ENCODE measurements at places on chromosomes 16 and 17. TPM values are rescaled to one million over a fixed set of nuclear protein-coding genes. Genes with fewer than 3 reads are reported as not detected.

DNA sequence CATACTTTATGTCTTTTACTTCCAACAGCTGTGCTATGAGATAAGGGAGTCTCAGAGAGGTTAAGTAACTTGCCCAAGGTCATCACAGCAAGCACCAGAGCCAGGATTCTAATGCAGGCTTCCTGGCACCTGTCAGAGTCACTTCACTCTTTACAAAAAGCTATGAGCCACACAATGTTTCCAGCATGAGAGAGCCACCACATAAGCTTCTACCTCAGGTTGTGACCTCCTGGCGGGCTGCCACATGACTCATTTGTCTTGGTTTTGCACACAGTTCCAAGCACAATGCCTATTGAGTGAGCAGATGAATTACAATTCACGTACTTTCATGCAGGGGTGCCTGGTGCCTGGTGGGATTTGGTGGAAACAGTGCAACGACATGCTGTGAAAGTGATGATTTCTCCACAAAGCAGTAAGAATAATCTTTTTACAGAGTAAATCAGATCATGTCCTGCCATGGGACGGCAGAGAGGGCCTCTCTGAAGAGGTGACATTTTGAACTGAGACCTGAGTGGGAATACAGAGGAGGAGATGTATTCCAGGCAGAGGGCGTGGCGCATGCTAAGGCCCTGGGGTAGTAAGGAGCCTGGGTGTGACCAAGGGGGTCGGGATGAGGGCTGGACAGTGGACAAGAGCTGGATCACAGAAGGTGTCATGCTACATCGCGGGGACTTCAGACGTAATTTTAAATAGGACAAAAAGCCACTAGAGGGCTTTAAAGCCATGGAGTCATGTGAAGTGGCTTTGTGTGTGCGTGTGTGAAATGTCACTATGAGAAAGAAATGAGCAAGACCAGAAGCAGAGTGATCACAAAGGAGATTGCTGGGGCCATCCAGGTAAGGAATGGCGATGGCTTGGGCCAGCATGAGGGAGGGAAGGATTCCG lies 53.4 kb downstream of the CACNG3 start:
- DNase-seq: no peak

DNA sequence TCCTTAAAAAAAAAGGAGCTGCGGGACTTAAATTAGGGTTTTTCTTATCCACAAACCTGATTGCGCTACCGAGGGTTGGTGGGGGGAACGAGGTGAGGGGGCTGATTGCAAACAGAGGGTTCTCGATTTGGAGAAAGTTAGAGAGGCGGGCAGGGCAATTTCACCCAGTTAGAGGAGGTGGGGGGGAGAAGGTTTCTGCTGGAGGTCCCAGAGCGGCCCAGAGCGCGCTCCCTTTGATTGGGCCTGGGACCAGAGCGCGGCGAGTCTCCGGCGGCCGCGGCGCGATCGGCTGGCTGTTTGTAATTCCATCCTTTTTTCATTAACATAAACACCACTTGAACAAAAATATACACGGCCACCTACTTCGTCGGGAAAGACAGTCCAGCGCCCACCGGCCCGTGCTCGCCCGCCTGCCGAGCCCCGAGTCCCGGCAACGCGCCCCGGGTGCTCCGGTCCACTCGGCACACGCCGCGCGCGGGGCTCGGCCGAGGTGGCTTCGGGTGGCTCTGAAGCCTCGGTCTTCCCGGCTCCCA lies 13.3 kb upstream of the FOXF1 start:
- no peak for DNase-seq

GRCh38 chr16:5633845-5634440 lies 536.3 kb upstream of the EEF2KMT start:
- no peak for DNase-seq

DNA sequence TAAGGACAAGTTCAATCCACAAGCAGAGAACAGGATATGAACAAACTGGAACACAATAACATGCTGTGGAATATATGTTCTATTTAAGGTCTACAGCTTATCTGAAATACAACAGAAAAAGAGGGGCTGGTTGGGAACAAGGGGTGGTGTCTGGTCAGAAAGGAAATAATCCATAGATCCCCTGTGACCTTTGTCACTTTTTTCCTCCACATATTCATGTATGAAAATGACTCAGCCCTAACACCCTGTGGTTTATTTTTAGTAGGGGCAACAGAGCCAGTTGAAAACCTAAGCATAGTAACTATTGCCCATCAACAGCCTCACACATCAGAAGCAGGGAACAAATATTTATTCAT lies 12.3 kb upstream of the SPAG9 start:
- no peak for DNase-seq

GRCh38 chr16:873243-873661 lies 72.7 kb upstream of the GNG13 start:
- no peak for DNase-seq

DNA sequence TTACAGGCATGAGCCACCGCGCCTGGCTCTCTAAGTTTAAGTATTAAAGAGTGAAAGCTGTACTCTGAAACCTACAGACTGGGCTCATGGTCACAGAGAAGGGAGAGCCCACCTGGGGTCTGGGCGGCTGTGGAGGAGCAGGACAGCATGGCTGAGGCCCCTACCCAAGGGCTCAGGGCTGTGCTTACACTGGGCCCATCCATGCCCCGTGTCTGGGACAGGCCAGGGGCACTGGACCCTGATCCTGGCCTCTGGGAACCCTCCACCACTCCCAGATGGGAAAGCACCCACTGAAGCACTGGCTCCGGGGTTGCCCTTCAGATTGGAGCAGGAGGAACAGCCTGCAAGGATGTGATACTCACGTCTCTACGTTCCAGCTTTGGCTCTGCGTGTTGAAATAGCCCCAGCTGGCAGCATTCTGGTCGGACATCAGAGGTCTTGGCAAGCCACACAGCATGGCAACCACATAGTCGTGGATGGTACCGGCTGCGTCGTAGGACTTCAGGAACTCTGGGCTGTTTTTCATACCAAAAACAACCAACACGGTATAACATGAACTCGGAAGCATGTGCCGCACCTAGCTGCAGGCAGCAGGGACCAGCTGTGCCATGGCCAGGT lies 13.0 kb downstream of the SHPK start:
- DNase-seq: no peak

The KCNJ18 gene
- total RNA-seq: not detected

The CTRL gene
- not detected for total RNA-seq

GRCh38 chr17:17719199-17719940 lies 38.1 kb downstream of the RAI1 start:
- no peak for DNase-seq

GRCh38 chr17:5100832-5101231 lies 10.8 kb downstream of the ZNF232 start:
- DNase-seq: no peak

Data from urinary bladder (tissue), 4 donors.